ENCODE measurements at places on chromosomes 5 and 9. TPM values are rescaled to one million over a fixed set of nuclear protein-coding genes. Genes with fewer than 3 reads are reported as not detected.

DNA sequence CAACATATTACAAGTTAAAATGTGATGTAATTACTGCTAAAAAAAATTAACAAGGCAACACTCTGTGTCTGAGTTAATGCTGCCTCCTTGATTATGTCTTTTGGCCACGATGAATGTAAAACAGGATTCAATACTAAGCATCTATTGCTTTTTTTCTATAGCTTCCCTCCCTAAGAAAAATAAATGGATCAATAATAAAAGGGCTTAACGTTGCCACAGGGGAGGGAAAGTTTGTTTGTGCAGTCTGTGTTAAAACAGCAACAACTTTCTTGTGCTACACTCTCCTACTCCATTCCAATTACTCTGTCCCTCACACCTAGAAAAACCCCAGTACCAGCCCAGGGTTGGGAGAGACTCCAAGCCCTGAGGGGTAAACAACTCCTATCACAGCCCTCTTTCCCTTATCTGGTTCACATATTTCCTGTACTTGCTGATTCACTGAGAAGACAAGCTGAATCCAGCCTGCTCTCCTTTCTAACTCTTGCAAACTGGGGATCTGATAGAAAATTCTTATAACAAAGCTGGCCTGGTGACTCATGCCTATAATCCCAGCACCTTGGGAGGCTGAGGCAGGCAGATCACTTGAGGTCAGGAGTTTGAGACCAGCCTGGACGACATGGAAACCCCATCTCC, 44.8 kb downstream of the PTPN3 start:
- H3K4me3 ChIP-seq = no peak overlapping the region
- DNase-seq = no peak
- no peaks in the 10 kb centered on the region for H3K36me3 ChIP-seq
- no peaks in the 10 kb centered on the region for H3K4me1 ChIP-seq
- no peaks in the 10 kb centered on the region for H3K27me3 ChIP-seq

DNA sequence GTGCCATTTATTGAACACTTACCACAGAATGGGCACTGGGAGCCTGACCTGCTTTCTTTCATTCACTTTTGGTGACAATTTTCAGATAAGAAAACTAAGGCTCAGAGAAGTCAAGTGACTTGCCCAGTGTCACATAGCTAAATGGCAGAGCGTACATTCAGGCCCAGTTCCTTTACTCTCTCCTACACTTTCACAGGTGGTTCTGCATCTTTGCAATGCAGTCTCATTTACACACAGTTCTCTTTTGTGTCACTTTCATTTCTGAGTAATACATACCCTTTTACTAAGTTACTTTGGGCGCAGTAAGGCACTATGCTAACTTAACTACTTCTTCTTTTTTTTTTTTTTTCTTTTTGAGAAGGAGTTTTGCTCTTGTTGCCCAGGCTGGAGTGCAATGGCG, 8.3 kb downstream of the NFIL3 start:
- peaks cover 5% of the 10 kb centered on the region for H3K4me1 ChIP-seq
- H3K36me3 ChIP-seq = no peaks in the 10 kb centered on the region
- no peak overlapping the region for H3K4me3 ChIP-seq
- H3K27ac ChIP-seq = no peak overlapping the region
- DNase-seq = no peak

DNA sequence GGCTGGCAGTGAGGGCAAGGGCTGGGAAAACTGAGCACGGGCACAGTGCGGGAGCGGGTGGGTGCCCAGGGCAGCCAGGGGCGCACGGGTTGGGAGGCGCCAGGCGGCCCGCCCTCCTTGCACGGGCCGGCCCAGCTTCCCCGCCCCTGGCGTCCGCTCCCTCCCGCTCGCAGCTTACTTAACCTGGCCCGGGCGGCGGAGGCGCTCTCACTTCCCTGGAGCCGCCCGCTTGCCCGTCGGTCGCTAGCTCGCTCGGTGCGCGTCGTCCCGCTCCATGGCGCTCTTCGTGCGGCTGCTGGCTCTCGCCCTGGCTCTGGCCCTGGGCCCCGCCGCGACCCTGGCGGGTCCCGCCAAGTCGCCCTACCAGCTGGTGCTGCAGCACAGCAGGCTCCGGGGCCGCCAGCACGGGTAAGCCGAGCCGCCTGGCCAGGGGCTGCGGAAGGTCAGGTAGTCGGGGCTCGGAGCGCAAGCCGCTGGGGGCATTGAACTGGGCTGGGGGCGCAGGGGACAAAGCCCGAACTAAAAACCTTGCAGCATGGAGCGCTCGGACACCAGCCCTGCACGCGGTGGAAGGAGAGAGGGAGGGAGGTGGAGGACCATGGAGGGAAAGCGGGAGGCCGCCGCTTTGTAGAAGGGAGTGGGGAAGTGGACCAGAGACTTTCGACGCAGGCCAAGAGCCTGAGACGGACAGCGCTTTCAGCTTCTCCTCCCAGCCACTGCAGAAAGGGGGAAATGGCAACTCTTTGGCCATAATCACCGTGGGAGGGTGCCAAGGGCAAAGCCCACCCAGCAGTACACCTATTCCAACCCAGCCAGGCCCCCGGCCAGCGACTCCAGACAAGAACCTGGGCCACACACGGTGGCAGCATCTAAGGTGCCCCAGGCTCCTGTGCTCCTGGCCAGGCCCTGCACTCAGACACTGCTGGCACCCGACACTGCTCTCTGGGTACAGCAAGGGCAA, at the start of gene TGFBI:
Gene TGFBI (plus strand): TSS at position 207 of the 961 bp plus-strand sequence. CDS start 68 bp downstream, at position 275.
- peaks cover 4% of the 10 kb centered on the region for H3K4me1 ChIP-seq
- H3K36me3 ChIP-seq = no peaks in the 10 kb centered on the region
- no peaks in the 10 kb centered on the region for H3K27me3 ChIP-seq
- DNase-seq = peak; percentile 27
- no peak within 1 kb of the TSS for H3K27ac ChIP-seq

DNA sequence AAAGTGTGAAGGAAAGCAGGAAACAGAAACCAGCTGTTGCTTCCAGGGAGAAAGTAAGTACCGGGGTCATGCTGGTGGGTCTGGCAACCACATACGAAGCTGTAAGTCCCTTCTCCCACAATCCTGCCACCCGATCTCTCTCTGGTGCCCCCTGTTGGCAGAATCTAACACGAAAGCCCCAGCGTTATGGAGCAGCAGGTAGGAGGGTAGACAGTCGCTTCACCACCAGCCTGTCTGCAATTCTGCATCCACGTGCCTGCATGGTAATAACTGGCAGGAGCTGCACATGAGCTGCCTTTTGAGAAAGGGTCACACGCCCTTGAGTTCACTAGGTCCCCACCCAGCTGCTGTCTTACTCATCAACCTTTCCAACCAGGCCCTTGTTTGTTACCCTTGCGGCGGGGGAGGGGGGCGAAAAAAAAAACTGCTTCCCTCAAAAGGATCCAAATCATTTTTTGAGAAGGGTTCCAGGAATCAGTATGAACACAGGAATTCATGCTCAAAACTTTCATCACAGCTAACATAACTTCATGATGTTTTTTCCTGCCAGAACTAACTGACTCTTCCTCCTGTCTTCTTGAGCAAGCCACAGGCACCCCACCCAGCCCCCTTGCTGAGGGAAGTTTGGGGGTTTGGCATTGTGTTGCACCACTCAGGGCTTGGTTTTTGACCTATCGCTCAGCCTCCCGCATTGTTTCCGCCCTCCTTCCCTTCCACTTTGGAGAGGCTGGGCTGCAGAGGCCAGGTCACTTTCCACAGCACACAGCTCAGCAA, 19.6 kb upstream of the TMEM252 start:
- DNase-seq = peak; percentile 38
- no peak overlapping the region for H3K27ac ChIP-seq
- no peak overlapping the region for H3K4me3 ChIP-seq
- peaks cover 9% of the 10 kb centered on the region for H3K4me1 ChIP-seq
- no peaks in the 10 kb centered on the region for H3K36me3 ChIP-seq

The MAMDC2 gene
- 59.4 TPM for total RNA-seq

DNA sequence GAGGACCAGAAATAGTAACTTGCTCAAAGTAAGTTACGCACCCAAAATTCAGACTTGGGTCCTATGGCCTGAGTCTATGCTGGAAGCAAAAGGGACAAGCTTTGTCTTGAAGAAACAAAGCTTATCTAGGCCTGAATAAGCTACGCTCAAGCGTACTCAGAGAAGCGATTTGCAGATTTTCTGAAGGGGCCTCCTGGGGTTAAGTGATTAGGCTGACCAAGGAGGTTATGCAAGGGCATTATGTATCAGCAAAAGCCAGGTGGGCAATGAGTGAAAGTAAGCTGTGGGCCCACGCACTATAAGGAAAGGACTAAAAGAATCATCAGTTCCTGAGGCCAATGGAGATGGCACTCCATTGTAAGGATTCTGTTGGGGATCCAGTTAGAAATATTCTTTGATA, 122.1 kb downstream of the SNX18 start:
- no peak for DNase-seq
- no peak overlapping the region for H3K4me3 ChIP-seq
- no peak overlapping the region for H3K27ac ChIP-seq
- no peaks in the 10 kb centered on the region for H3K36me3 ChIP-seq
- peaks cover 19% of the 10 kb centered on the region for H3K4me1 ChIP-seq

The MARVELD2 gene
- total RNA-seq = 2.9 TPM

GRCh38 chr5:61924251-61924650, 381.8 kb upstream of the KIF2A start:
- H3K27me3 ChIP-seq = no peaks in the 10 kb centered on the region
- no peak overlapping the region for H3K4me3 ChIP-seq
- H3K27ac ChIP-seq = no peak overlapping the region
- no peaks in the 10 kb centered on the region for H3K36me3 ChIP-seq

DNA sequence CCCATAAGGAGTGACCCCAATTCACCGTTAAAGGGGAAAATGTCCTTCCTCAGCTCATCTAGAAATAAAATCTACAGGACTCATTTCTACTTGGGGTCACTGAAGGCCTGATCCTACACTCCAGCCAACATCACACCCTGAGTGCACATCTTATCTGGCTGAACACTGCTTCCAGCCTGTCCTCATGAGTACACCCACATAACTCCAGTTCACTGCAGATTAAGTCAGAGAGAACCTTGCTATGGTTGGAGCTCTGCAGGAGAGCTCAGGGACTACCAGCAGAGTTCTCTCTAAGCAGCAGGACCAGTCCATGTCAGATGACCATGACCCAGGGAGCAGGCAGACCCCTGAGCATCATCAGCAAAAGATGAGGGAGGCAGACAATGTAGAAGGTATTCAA, 126.9 kb upstream of the MAP3K1 start:
- no peak for DNase-seq
- no peak overlapping the region for H3K4me3 ChIP-seq
- no peaks in the 10 kb centered on the region for H3K36me3 ChIP-seq
- H3K4me1 ChIP-seq = peaks cover 6% of the 10 kb centered on the region
- no peak overlapping the region for H3K27ac ChIP-seq

The FAM193B gene
- total RNA-seq = 50.2 TPM

DNA sequence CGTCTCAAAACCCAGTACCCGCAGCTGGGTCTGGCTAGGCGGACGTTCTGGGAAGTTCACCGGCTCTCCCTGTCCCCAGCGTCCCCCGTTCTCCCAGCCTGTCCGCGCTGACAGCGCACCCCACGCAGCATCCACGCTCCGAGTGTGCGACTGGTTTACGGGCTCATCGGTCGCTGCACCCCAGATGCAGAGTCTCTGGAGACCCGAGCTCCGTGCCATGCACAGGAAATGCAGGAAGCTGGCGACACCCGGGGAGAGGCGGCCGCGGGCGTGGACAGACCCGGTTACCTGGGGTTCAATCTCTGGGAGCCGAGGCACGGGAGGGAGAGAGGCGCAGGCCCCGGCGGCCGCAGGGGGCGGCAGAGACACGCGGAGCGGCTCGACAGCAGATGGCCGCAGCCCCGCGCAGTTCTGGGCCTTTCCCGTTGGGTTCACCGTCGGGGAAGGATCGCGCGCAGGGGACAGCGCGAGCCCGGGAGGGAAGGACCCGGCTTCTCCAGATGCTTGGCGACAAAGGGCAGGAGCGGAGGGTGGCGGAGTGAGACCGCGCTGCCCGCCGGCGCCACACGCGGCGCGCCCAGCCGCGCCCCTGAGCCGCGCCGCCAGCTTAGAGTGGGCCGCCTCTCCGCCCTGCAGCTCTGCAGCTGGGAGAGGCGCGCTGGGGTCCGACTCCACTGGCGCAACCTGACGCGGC, 558 bp downstream of the SHROOM1 start:
- H3K27ac ChIP-seq = peak overlapping the region; percentile 68
- DNase-seq = peak; percentile 81
- H3K27me3 ChIP-seq = no peaks in the 10 kb centered on the region
- H3K4me1 ChIP-seq = no peaks in the 10 kb centered on the region

The DMRT2 gene
- 0.17 TPM for total RNA-seq

DNA sequence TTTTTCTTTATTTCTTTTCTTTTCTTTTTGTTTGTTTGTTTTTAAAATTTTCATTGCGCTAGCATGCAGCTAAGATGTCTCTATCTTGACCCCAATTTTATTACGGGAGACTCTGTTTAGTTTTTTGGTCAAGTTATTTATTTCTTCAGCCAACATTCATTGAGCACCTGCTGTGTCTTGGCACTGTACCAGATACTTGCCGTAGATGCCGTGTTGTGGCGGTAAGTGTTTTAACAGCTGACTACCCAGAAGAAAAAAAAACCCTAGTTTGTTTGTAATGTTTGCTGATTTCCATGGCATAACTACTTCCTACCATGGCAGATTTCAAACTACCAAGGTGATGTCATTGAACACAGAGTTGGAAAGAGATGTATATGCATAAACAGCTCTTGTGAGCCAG, 65.0 kb downstream of the UGCG start:
- no peak overlapping the region for H3K4me3 ChIP-seq
- H3K27me3 ChIP-seq = no peaks in the 10 kb centered on the region
- DNase-seq = no peak
- peaks cover 2% of the 10 kb centered on the region for H3K4me1 ChIP-seq
- no peaks in the 10 kb centered on the region for H3K36me3 ChIP-seq
- H3K27ac ChIP-seq = no peak overlapping the region

The AK8 gene
- 1.5 TPM for total RNA-seq

DNA sequence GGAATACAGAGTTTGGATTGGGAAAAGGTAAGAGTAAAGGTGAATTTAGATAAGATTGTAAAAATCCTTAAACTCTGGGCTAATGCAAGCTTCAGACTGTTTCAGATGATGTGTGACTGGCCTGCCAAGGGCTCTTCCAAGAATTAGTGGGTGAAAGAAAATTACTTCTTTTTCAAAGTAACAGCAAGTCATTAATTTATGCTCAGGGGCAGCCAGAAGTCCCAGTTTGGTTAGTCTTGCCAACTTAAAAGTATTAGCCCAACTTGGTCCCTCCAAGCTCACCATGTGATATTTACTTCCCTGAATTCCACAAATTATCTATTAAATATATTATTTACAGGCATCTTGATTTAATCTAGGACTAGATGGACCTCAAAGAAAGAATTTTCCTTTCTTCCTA, 947.8 kb downstream of the NR2F1-AS1 start:
- no peaks in the 10 kb centered on the region for H3K36me3 ChIP-seq
- H3K4me3 ChIP-seq = no peak overlapping the region
- H3K27me3 ChIP-seq = no peaks in the 10 kb centered on the region
- no peaks in the 10 kb centered on the region for H3K4me1 ChIP-seq
- H3K27ac ChIP-seq = no peak overlapping the region

DNA sequence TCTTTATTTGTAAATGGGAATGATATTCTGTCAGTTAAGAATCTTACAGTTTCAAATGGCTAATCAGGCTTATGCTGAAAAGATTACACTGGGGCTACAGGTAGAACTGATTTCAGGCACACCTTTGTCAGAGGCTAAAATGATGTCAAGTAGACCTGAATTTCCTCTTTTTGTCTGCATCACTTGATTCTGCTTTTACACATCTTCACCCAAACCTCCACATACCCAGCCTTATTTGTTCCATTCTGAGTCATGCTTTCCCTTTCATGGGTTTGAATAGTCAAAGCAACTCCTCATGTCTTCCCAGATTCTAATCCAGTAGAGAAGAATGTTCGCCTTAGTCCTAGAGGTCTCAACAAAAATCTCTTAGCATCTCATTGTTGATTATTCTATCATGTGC, 156.4 kb downstream of the CWC27 start:
- H3K27me3 ChIP-seq = no peaks in the 10 kb centered on the region
- H3K27ac ChIP-seq = no peak overlapping the region
- no peak overlapping the region for H3K4me3 ChIP-seq
- no peaks in the 10 kb centered on the region for H3K36me3 ChIP-seq
- H3K4me1 ChIP-seq = no peaks in the 10 kb centered on the region

Measured in ovary (tissue), 10 donors.